ENCODE measurements at places on chromosomes 12 and 14.

- no peak for DNase-seq
Measured at GRCh38 chr12:55847033-55847432, 4.3 kb upstream of the MMP19 start.

- DNase-seq: no peak
Measured at GRCh38 chr12:5864972-5865371, 80.1 kb downstream of the ANO2 start.

DNA sequence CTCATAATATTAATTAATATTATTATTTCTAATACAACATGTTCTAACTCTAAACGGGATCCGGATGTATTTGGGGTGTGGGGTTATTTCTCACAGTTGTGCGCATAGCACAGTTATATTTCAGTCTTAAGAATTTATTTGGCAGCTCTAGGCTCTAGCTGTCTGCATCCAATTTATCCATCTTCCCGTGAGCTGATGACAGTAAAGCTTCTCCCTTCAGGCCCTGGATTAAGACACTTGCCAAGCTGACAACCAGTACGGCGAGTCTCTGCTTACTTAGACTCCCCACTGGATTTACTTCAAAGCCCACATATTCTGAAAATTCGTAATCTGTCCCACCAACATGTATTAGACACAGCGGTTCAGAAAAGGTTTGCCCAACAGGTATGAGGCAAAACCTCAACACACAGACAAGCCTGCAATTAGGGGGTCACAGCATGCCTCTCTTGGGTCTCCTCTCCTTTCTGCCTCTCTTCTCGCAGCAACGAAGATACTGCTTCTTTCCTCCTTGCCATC lies 232.9 kb upstream of the TMTC1 start:
- DNase-seq: no peak

DNA sequence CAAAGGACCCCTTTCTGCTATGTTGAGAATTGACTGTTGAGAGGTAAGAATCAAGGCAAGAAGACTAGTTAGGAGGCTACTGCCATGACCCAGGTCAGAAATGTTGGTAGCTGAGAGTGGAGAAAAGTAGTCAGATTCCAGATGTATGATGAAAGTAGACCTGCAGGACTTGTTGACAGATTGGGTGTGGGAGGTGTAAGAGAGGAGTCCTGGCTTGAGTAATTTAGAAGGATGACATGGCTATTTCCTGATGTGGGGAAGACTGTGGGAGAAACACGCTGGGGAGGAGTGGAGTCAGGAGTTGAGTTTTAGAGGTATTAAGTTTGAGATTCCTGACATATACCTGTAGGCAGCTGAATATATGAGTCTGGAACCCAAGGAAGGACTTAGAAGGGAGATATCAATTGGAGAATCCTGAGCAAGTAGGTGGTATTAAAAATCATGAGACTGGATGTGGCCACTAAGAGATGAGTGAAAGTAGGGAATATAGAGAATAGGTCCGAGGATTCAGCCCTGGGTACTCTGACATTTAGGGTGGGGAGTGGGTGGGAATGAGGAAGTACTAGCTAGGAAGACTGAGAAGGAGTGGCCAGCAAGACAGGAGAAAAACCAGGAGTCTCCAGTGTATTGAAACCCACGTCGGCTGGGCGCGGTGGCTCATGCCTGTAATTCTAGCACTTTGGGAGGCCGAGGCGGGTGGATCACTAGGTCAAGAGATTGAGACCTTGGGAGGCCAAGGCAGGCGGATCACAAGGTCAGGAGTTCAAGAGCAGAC lies 12.6 kb upstream of the DDX47 start:
- DNase-seq: no peak

GRCh38 chr12:19220852-19221466 lies 91.4 kb downstream of the PLEKHA5 start:
- no peak for DNase-seq
